ENCODE measurements at places on chromosomes 6 and 20.

- no peak for DNase-seq
Measured at GRCh38 chr6:154951345-154952200, 43.5 kb upstream of the TIAM2 start.

DNA sequence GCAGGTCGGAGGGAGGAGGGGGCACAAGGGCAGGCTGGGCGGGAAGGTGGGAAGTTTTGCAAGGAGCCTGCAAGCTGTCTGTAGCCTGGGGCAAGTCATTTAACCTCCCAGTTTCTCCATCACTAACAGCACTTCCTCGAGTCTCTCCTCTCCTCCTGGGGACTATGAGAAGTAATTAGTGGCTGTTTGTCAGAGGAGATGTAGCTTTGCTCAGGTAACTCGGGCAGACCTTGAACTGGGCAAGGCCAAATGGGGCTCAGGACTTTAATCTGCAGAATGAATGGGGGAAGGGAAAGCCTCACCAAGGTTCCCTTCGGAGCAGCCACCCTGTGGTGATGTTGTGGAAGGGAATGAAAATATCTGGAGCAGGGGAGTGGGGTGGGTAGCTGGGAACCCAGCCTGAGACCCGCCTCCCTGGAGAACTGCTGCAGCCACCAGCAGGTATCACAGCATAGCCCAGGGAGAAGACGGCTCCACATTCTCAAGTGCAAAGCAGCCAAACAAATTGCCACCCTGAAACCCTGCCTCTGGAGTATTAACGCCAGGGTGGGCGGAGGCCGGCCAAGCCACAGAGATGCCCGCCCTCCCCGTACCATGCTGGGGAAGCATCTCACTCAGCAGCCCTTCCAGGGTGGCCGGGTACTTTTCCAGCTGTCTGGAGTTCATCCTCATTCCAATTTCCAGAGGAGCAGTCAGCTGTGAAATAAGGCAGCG lies 6.1 kb upstream of the LEMD2 start:
- no peak for DNase-seq

GRCh38 chr6:29751480-29751879 lies 28.2 kb downstream of the HLA-F start:
- no peak for DNase-seq

DNA sequence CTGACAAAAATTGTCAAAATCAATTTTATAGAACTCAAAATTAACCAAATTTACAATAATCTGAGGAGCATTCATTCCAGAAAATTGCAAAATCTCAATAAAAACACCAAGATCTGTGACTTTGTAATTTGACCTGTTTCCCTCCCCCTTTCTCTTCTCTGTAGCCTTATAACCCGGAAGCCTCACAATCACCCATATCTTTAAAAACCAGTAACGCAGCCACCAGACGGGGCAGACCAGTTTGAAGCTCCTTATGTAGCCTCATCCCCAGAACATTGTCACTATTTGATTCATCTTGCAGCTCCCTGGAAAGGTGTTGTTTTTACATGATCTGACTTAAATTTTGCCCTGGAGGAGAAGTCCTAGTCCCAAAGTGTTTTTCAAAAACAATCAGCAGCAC lies 27.5 kb upstream of the TGM6 start:
- DNase-seq = no peak

- no peak for DNase-seq
Measured at GRCh38 chr6:105886814-105887544, 199.2 kb upstream of the PRDM1 start.

- no peak for DNase-seq
Measured at GRCh38 chr20:32965115-32965514, 39.1 kb downstream of the SUN5 start.

DNA sequence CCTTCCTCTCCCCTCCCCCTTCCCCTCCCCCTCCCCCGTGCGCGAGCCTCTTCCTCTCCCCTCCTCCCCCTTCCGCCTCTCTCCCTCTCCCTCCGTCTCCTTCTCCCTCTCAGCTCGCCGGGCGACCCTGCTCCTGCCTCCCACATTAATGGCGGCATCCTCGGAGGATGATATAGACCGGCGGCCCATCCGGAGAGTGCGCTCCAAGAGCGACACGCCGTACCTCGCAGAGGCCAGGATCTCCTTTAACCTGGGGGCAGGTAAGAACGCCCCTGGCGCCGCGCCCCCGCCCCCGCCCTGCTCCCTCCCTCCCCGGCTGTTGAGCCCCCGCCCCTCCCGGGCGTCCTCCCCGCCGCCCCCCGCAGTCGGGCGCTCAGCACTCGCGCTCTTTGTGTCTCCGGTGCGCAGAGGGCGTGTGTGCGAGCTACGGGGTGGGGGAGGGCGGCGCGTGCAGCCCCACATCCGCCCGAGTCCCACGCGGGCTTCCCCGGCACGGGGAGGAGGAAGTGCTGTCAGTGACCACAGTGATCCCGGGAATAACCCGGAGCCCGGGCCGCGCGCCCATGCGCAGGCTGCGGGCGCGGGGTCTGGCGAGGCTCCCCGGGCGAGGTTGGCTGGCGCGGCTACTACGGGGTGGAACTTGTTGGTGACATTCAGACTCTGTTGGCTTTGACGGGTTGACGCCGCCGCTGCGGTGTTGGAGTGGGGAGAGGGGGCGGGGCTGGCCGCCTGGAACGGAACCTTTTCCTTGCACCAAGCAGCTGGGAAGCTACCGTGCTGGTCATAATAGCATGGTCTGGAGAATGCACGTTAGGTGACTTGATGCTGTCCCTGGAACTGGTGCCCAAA lies 33.2 kb downstream of the PHACTR1 start:
- peak; percentile 47 for DNase-seq

GRCh38 chr6:136524339-136524935 lies 25.8 kb downstream of the MAP7 start:
- no peak for DNase-seq

DNA sequence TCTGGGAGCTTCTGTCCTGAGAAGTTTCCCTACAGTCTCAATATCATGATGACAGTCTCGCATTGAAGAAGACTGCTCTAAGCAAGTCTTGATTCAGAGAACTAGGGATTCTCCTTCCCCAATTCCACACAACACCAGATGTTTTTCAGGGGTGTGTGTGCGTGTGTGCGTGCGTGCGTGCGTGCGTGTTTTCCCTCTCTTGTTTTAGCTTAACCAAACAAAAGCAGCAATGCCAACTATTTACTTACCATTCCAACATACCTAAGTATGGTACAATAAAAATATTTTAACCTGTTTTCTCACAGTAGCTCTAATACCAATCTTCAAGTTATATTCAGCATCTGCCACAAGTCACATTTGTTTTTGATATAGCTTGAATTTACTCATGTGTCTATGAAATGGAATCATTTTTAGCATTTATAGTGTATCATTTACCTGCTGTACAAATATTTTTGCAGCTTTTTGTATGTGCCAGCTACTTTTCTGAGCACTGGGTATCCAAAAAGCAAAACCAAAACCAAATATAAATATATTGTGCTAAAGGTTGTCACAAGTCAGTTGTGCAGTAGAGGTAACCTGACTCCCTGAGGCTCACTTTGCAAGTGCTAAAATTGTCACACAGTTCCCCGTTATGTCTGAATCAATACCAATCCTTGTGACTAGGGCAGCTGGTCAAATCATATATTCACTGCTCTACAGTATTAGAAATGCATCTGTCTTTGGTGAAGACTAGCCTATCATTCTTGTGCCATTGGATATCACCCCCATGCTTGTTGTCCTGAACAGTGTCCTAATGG lies 21.7 kb upstream of the MYLIP start:
- no peak for DNase-seq

DNA sequence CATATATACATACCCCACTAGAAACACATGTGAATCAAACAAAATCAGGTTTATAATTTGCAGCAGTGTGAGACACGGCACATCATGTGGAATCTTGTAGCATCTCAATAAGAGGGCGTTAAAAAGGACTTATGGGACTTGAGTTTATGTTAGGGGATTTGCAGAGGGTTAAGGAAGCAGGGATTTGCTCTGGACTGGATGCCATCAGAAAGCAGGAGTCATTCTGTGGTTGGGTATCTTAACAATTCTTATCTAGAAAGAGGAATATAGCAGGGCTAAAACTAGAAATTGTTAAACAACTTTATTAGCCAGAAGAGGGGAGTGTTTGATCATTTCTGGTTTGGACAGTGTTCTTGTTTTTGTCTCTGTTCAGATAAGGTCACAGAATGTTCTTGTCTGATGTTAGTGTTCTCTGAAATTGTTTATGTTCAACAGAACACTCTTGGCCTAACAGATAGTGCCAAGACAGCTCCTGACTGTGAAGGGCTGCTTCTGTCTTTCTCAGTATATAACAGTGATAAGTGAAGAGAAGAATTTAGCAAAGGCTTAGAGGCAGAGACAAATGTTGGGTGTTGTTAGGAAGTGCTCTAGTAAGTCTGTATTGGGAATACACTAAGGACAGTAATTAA lies 39.2 kb downstream of the LIN28B start:
- no peak for DNase-seq

DNA sequence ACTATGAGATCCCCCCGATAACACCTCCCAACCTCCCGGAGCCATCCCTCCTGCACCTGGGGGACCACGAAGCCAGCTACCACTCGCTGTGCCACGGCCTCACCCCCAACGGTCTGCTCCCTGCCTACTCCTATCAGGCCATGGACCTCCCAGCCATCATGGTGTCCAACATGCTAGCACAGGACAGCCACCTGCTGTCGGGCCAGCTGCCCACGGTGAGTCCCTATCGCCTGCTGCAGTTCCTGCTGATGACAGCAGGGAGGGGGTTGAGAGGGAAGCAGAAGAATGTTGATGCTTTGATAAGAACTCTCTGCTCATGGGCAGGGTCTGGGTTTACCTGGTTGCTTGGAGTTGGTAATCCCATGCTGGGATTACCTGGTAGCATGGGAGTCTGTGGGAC lies 91.9 kb downstream of the TOX2 start:
- DNase-seq = no peak

DNA sequence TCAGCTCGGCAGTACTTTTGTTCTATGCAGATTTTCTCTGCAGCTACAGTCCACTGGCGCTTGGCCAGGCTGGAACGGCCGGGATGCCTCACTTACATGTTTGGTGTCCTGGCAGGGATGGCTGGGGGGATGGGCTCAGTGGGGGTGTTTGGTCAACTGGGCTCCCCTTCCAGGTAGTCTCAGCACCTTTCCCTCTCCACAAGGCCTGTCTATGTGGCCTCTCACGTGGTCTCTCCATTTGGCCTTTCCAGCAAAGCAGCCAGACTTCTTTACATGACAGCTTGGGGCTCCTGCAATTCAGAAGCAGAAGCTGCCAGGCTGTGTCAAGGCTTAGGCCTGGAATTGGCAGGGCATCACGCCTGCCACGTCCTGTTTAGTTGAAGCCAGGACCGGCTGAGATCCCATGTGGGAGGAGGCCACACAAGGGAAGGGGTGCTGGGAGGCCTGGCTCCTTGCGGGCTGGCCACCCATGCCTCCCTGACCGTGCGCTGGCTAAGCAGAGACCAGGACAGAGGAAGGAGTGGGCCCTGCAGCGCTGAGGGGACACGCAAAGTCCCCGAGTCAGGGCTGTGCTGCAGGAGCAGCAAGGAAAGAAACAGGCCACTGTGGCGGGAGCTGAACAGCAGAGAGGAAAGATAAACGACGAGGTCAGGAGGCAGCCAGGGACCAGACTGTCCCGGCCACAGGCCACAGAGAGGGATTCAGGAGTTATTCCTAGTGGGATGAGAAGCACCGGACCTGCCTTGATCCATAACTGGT lies 38.9 kb downstream of the MGME1 start:
- peak; percentile 49 for DNase-seq

- DNase-seq = no peak
Measured at GRCh38 chr6:103925317-103925716, 934.4 kb downstream of the HACE1 start.

DNA sequence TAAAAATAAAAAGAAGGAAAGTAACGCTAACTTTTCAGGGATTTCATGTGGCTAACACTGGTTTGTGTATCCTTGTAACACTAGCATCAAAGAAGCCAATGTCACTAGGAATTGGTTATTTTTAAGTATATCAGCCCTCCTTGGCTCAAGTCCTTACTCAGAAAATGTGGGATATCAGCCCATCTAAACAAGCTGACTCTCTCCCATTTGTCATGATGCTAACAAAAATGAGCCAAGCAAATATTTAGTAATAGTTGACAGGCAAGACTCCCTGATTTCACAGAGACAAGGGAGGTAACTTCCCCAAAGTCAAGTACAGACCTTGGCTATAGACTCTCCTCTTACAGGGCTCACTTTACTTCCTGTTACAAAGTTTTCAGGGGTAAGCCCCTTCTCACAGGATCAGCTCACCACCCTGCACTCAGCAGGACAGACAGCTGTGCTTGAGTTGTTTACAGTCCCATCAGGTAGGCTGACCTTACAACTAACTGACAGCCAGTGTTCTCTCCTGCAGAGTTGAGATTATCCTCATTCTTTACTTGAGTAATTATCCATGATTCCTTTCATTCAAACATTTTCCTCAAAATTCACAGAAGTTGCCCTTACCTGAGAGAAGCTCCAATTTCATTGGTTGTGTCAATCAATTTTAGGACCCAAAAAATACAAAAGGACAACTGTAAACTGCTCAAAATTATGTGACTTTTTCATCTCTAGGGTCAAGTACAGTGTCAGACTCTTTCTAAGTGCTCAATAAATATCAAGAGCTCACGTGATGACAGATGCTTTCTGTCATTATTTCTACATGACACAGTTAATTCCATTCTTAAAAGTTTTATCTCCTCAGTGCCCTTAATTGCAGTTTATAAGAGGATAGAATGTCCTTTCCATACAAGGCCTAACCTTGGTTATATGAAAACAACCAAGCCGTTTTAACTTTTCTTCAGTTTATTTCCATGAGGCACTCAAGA lies 38.1 kb upstream of the BMP5 start:
- DNase-seq = no peak

- no peak for DNase-seq
Measured at GRCh38 chr6:93858213-93858612, 438.9 kb upstream of the EPHA7 start.

DNA sequence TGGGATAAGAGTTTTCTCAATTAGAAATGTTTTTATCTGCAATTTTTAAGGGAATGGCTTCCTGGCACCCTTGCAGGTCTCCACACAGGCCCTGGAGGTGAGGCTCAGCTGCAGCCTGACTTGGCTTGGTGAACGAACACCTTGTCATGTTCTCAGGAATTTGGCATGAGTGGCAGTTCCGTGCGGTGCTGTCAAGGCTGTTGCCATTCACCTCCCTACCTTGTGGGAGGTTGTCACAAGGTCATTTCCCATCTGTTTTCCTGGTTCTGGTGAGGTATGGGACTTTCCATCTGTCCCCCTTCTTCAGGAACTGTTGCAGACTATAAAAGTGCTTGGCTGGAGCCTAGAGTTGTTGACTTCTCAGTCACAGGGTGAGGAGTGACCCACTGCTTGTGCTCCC lies 82.9 kb downstream of the ELOVL4 start:
- no peak for DNase-seq

Data from posterior cingulate gyrus (tissue), 11 donors.